ENCODE measurements at places on chromosomes 2 and 18. TPM values are rescaled to one million over a fixed set of nuclear protein-coding genes. Genes with fewer than 3 reads are reported as not detected.

STAT4 gene
- polyA plus RNA-seq = 3.6 TPM

PID1 gene
- 24.7 TPM for polyA plus RNA-seq

SERPINB7 gene
- polyA plus RNA-seq = 0.08 TPM

RTP5 gene
- not detected for polyA plus RNA-seq

GPC1 gene
- polyA plus RNA-seq = 2.9 TPM

PROKR1 gene
- 0.02 TPM for polyA plus RNA-seq

GAD1 gene
- polyA plus RNA-seq = 0.57 TPM

Data from ovary (tissue), 10 donors.